ENCODE measurements at places on chromosomes 1 and 21.

DNA sequence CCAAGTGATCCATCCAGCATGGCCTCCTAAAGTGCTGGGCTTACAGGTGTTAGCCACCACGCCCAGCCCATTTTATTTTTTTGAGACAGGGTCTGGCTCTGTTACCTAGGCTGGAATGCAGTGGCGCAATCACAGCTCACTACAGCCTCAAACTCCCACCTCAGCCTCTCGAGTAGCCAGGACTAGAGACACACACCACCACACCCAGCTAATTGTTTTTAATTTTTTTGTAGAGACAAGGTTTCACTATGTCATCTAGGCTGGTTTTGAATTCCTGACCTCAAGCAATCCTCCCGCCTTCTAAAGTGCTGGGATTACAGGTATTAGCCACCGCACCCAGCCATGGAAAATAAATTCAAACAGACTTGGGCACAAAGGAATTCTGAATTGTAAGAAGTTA is 31.9 kb downstream of the PUM1 start:
- DNase-seq = no peak

GRCh38 chr1:114219172-114219868 is 65.7 kb upstream of the SYT6 start:
- DNase-seq = no peak

DNA sequence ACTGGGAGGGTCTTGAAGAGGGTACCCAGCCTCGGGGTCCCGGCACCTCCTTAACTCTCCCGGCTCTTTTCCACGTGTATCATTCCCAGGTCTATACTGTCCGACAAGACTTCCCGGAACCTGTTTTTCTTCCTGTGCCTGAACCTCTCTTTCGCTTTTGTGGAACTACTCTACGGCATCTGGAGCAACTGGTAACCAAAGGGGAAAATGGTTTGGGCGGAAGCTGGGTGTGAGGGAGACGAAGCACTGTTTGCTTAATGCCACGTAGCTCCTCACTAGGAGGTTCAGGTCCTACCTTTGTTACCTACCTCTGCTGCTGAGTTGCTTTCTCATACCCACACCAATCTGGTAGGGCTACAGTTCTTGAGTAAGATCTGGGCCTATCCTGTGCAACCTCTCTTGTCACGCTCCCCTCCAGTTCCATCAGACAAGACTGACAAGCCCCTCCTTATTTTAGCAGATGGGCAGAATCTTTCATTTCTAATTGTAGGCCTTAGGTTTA is 642 bp downstream of the SLC30A7 start:
- DNase-seq = peak; percentile 83

DNA sequence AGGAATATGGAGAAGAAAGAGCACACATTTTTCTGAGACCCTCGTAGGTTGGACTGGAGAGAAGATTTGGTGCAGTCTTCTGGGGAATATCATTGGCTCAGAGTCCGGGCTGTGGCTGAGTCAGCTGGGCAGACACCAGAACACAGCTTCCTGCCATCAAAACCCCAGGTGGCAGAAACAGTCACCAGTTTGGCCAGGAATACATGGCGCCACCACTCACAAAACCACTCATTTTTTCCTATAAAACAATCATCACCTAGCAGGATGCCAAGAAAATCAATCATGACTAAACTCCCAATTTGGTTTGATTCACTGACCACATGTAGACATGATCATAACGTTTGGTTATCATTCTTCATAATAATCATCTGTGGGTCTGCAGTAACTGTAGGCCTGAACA is 178.1 kb upstream of the PBX1 start:
- DNase-seq = no peak

DNA sequence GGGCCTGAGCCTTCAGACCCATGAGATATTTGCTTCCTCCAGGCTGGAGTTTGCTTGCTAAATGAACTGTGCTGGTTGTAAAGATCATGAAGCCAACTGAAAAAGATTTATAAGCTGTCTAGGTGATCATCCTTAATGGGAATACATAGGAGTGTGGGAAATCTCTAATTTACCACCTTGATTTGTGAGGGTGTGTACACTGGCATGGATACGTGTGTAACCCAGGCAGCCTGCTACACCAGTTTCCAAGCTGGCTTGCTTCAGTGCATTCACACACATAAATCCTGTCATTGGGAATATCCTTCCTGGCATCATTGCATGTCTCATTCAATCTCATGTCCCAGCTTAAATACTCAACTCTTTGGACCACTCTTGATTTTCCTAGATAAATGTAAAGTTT is 57.6 kb upstream of the GNG12 start:
- no peak for DNase-seq

DNA sequence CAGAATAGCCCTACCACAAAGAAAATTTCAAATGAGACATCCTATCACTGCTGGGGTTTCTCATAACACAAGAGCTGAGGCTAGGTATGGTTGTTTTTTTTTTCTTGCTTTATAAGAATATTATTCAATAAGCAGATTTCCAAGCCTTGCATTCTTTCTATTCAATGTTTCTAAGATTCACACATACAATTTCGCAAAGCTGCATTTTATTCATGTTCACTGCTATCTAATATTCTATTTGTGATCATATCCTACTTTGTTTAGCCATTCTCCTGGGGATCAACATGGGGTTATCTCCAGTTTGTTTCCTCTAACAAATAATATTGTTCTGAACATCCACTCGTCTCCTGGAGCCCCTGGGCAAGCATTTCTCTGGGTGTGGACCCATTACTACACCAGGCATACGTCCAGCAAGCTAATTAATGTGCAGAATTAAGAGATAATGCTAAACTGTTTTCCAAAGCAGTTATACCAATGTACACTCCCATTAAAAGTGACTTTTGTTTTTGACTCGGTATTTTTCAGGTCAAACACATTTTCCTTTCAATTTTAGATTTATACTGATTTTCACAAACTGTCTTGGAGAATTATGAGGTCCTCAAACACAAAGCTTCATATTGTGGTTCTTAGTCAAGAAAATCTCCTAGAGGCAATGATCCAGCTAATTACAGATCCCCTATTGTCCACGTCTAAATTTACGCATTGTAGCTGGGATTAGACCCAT is 15.7 kb upstream of the HLCS start:
- DNase-seq = no peak

DNA sequence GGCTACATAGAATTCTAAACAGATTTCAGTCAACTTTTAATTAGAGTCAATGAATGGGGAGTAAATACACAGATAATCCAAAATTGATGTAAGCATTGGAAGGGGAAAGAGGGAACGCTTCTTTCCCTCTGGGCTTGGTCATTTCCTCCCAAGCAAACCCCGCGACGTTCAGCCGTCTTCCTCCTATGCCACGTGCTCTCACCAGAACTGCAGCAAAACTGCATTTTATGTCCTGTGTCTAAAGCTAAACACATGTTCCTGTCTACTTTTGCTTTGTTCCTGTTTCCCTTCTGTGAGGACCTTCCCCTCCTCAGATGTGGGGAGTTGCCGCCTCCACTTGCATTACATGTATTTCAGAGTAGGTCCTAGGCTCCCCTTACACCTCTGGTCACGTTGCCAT is 27.2 kb downstream of the UTP25 start:
- no peak for DNase-seq

- no peak for DNase-seq
Observed at GRCh38 chr1:29100487-29100886, 23.2 kb downstream of the TMEM200B start.

- no peak for DNase-seq
Observed at GRCh38 chr1:182766881-182767645, 22.5 kb upstream of the NPL start.

- no peak for DNase-seq
Observed at GRCh38 chr21:44466996-44467858, 11.9 kb downstream of the LRRC3 start.

- DNase-seq = no peak
Observed at GRCh38 chr21:18334066-18334465, 69.5 kb downstream of the TMPRSS15 start.

DNA sequence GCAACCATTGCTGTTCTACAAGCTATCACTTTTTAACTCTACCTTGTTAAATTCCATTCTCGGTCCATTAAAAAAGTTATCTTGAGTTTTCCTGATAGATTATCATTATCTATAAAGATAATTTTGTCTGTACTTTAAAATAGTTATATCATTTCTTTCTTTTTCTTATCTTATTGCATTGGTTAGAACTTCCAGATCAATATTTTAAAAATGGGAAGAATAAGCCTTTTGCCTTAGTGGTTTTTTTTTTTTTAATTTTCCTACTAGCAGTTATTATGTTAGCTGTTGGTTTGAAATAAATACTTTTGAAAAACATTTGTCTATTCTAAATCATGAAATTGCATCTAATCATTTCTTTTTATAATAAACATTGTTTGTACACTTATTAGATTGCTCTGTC is 71.0 kb upstream of the ATF3 start:
- DNase-seq = no peak

GRCh38 chr1:156663178-156663577 is 14.0 kb downstream of the NES start:
- DNase-seq = peak; percentile 36

- no peak for DNase-seq
Observed at GRCh38 chr1:156638189-156638985, 3.5 kb upstream of the BCAN start.

- DNase-seq = peak; percentile 92
Observed at GRCh38 chr1:45687754-45688740, at the start of gene TMEM69. Gene TMEM69, plus strand, starts transcription at chr1:45688181. Its CDS starts 2,888 bp downstream, at chr1:45691069.

- no peak for DNase-seq
Observed at GRCh38 chr1:113947388-113948107, 18.4 kb downstream of the HIPK1 start.

GRCh38 chr1:221664253-221664652 is 77.6 kb downstream of the DUSP10 start:
- no peak for DNase-seq

GRCh38 chr1:24384251-24385090 is 29.1 kb downstream of the STPG1 start:
- DNase-seq = peak; percentile 91

DNA sequence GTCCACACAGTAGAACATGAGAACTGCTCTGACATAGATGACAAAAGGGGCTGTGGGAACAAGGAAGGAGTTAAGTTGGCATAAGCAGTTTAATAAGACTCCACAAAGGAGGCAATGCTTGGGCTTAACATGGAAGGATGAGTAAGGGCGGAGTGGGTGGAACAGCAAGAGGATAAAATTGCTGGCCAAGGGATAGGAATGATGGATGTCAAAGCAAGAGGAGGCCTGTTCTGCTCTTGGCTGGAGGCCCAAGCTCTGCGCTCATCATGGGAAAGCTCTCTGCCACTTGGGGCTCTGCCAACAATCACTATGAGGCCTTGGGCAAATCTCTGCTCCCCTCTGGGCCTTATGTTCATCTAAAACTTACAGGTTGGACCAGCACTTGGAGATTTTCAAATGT is 98.3 kb upstream of the CAMK1G start:
- peak; percentile 41 for DNase-seq

DNA sequence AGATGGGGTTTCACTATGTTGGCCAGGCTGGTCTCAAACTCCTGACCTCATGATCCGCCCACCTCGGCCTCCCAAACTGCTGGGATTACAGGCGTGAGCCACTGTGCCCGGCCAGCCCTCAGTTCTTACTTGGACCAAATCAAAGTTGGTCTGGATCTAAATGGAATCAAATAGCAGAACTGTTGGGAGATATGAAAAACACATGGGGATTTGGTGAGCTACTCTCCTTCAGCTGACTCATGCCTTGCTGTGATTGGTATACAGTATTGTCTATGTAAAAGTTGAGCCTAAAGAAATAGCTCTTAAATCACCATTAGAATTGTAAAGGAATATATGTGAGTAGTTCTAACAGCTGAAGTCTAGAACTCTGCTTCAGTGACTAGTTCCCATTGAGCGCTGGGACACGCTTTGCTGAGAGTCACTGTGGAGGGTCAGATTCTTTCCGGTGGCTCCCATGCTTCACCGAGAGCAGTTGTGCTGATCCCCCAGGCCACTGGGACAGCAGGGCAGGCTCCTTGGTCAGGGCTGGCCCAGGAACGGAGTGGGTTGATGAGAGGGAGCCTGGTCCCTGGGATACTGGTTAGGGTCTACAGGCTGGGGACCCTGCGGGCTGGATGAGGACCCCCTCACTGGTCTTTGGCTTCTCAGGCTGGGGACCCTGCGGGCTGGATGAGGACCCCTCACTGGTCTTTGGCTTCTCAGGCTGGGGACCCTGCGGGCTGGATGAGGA is 14.0 kb downstream of the PKNOX1 start:
- peak; percentile 68 for DNase-seq

DNA sequence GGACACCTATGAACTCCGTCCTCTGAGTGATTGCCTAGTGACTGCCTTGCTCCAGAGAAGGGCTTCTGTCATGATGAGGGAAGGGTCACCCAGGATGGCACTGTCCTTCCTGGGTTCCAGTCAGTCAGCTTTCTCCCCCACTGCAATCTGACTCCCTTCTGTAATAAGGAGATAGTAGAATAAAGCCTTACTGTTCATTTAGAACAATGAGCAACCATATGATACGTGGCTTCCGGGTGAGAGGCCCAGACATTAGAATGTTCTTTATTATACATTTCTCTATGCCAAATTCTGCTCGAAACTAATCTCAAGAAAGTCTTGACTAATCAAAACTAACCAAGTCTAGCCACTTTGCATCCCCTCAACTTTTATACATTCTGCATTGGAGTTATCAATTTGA is 8.5 kb upstream of the MTMR11 start:
- DNase-seq = no peak

Data from iris pigment epithelial cell (primary cell).